ENCODE measurements at places on chromosomes 12 and 14. TPM values are rescaled to one million over a fixed set of nuclear protein-coding genes. Genes with fewer than 3 reads are reported as not detected.

DNA sequence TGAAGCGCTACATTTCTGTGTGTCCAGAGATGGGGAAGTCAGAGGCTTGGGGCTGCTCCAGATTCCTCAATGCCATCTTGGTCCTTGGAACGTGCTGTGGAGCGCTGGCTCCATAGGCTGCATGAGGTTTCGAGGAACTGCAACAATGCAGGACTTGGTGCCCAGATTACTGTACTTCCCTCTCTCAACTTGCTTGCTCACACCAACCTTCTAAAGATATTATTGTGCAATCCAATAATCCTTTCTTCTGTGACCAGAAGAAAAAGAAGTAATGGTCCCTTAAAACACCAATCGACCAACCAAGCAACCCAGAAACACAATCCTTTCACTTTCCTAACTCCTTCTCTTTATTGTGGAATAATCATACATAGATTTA, 3.7 kb downstream of the PRICKLE1 start:
- no peak for DNase-seq

STAB2 gene
- 0.91 TPM for total RNA-seq

DNA sequence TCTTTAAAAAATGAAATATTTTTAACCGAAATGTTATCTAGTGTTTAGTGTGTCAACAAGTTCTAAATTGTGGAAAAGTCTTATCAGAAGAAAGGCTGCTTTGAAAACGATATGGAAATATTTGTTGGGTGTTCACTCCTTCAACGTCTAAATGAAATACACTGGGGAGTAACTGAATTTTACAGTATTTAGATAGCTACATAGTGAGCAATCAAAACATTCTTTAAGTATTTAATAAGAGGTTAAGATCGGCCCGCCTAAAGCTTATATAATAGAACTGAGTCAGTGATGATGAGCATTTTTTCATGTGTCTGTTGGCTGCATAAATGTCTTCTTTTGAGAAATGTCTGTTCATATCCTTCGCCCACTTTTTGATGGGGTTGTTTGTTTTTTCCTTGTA, 228.3 kb downstream of the RAD51B start:
- DNase-seq: no peak

DNA sequence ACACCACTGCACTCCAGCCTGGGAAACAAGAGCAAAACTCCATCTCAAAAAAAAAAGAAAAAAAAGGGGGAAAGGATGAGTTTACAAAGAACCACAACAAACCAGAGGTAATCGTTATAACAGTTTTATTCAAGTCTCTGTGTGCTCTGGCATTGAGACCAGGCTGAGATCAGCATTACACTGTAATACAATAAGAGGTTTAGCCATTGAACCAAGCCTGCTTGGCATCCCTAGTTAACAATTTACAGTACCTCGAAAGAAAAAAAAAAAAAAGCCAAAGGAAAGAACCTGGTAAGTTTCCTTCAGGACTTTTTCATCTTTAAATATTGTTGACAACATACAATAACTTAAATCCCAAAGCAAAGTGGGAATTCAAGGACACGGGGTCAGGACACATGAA, 80.7 kb downstream of the TTC9 start:
- no peak for DNase-seq

GRCh38 chr14:21133901-21134300, 22.0 kb downstream of the OR5AU1 start:
- DNase-seq: no peak

DNA sequence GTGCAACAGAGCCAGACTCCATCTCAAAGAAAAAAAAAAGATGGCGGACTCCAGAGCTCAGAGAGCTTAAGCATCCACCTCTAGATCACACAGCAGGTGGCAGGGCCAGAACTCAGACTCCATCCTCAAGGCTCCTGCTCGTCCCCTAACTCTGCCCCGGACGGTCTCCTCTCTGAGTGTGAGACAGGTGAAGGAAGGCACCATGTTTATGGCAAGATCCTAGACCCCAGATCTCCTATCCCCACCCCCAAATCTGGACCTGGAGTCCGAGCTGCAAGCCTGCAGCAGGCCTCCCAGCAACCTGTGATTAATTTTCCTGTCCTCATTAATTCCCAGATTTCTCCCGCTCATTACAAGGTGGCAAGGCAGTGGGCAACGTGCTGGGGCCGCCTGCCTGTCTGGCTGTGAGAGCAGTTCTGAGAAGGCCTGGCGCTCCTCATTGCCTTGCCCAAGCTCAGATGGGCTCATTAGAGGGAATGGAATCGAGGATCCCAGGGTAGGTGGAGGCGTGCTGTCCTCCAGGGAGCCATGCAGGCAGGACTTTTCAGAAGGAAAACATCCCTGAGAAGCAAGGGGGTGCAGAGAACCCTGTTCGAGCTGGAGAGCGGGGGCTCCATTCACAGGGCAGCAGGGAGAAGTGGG, 296.6 kb upstream of the RTL1 start:
- DNase-seq: no peak

PTPN11 gene
- 125 TPM for total RNA-seq

CNTN1 gene
- 0.44 TPM for total RNA-seq

- no peak for DNase-seq
These were observed 33.7 kb downstream of the YAF2 start for GRCh38 chr12:42204362-42204761.

- no peak for DNase-seq
These were observed 1.8 kb downstream of the SPRING1 start for GRCh38 chr12:116735951-116736599.
